Activated CD4-positive, alpha-beta T cell treated with anti-CD3 and anti-CD28 coated beads for 36 hours (primary cell): ENCODE measurements at places on chromosomes 5 and 9.

GRCh38 chr5:158164296-158165047, 305.5 kb upstream of the CLINT1 start:
- no peak for DNase-seq

- DNase-seq, result no peak
Observed at GRCh38 chr9:136619742-136620440, 42.8 kb upstream of the EGFL7 start.

DNA sequence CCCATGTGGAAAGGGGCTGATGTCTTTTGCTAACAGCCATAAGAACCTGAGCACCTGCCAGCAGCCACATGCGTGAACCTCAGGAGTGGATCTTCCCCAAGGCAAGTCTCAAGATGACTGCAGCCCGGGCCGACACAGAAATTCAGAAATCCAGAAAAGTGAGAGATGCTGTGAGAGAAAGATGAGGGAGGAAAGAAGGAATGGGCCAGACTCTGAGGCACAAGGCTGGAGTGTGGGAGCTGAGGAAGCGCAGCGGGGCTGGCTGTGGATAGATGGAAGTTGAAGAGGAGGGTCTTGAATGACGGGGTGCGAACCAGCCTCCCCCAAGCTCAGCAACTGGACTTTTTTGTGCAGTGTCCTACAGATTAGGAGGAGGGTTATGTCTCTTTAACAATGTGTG, 337.8 kb downstream of the GADD45G start:
- DNase-seq, result no peak

- no peak for DNase-seq
Observed at GRCh38 chr5:128083811-128084227, 253 bp downstream of the SLC12A2 start.

- DNase-seq, result peak; percentile 87
Observed at GRCh38 chr5:36507332-36507952, 99.0 kb upstream of the SLC1A3 start.

DNA sequence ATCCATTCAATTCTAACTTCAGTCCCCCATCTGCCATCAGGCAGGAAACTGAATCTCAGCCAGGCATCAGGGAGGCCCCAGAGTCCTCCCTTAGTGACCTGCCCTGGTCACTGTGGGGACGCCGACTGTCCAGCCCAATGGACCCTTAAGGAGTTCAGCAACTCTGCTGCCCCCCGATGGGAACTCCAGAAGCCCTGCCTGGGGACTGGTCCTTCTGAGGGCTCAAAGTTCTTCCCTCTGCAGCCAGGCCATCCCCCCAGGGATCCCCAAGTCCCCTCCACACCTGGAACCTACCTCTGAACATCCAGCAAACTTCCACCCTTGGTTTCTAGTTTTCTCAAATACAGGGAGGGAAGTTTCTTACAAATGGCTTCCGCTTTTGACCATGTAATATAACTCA, 76.8 kb downstream of the UBE2QL1 start:
- DNase-seq, result no peak

- no peak for DNase-seq
Observed at GRCh38 chr9:111149018-111149759, 110.9 kb upstream of the LPAR1 start.

GRCh38 chr5:148177207-148177606, 8.9 kb downstream of the SPINK14 start:
- DNase-seq, result no peak

- DNase-seq, result no peak
Observed at GRCh38 chr5:180286-180918, 10.9 kb upstream of the LRRC14B start.

GRCh38 chr5:124231230-124231629, 515.2 kb downstream of the ZNF608 start:
- DNase-seq, result no peak

DNA sequence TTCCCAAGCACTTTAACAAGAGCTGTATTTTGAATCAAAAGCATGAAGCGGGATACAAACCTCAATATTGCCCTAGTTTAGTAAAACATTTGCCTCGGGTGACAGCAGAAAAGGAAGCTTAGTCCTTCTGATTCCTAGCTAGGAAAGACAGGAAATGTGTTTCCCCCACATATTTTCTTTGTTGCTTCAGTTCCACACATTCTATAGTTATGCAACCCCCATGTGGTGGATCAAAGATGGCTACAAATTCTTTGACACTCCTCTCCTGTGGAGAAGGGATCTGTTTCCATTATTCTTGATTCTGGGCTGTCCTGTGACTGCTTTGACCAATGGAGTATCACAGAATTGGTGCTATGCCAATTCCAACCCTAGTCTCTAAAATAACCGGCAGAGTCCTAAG, 89.1 kb upstream of the SLC30A5 start:
- no peak for DNase-seq

GRCh38 chr5:75568202-75568601, 43.1 kb upstream of the ANKDD1B start:
- peak; percentile 42 for DNase-seq

GRCh38 chr5:96339862-96340261, 93.2 kb downstream of the PCSK1 start:
- no peak for DNase-seq

DNA sequence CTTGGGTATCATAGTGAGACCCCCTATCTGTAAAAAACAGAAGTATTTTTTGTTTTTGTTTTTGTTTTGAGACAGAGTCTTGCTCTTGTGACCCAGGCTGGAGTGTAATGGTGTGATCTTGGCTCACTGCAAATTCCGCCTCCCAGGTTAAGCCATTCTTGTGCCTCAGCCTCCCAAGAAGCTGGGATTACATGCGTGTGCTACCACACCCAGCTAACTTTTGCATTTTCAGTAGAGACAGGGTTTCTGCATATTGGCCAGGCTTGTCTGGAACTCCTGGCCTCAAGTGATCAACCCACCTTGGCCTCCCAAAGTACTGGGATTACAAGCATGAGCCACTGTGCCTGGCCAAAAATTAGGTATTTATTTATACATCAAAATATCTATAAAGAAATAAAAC, 10.2 kb upstream of the CCDC171 start:
- DNase-seq, result no peak

GRCh38 chr5:180007582-180007981, 64.0 kb downstream of the RNF130 start:
- no peak for DNase-seq

GRCh38 chr9:96618209-96619123, 1.2 kb downstream of the CDC14B start:
- DNase-seq, result peak; percentile 55

- no peak for DNase-seq
Observed at GRCh38 chr9:347667-348292, 133.1 kb downstream of the DOCK8 start.

DNA sequence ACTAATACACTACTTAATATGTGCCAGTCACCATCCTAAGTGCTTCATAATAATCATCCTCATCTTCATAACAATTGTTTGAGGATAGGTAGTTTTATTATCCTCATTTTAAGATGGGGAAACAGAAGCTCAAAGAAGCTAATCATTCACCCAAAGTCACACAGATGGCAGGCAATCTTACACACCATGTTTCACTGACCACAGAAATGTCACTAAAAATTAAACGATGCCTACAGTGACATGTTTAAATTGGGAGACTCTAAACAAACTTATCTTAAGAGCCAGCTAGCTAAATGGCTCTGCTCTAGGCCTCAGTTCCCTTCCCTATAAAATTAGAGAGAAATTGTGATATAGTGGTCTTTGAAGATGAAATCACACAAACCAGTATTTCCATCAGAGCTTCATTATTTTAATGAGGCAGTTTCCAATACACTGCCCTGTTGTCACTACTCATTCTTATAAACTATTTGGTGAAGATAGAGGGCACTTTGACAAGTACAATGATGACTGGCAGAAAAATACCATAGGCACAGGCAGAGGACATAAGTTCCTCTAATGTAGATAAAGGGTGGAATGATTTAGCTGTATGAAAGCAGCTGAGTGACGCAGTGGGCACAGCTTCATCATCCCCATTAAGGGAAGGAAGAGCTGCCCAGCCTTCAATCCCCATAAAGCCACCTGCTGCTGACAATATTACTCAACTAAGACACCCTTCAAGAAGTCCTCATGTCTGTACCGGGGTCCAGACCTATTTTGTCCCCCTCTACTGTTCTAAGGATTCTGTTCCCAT, 224.1 kb downstream of the ACTL7B start:
- DNase-seq, result no peak

- DNase-seq, result no peak
Observed at GRCh38 chr5:3022665-3023064, 271.2 kb upstream of the IRX2 start.

DNA sequence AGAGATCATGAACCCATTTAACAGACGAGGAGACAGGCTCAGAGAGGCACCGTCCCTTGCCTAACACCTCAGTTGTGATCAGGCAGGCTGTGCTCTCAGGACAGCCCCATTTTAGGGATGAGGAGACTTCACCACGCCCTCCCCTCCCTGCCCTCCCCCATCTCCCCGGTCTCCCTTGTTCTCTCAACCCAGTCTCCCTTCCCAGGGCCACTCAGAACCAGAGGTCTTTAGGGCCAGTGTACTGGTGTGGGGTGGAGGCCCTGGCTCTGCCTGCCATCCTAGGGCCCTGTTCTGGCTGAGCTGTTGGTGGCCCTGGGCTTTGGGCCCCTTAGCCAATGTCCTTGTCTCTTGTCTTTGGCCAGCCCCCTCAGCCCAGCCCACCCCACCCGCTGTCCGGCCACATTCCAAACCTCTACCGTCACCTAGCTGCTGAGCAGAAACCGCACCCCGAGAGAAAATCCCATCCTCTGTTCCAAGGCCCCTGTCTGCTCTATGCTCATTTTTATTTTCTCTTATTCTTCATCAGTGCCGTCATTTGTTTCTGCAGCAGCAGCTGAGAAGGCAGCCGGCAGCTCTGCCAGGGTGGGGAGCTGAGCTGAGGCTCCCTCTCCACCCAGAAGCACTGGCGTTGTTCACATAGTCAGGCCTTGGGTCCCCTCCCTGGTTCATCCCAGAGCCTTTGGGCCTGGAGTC, 33.9 kb downstream of the OLFML2A start:
- no peak for DNase-seq

DNA sequence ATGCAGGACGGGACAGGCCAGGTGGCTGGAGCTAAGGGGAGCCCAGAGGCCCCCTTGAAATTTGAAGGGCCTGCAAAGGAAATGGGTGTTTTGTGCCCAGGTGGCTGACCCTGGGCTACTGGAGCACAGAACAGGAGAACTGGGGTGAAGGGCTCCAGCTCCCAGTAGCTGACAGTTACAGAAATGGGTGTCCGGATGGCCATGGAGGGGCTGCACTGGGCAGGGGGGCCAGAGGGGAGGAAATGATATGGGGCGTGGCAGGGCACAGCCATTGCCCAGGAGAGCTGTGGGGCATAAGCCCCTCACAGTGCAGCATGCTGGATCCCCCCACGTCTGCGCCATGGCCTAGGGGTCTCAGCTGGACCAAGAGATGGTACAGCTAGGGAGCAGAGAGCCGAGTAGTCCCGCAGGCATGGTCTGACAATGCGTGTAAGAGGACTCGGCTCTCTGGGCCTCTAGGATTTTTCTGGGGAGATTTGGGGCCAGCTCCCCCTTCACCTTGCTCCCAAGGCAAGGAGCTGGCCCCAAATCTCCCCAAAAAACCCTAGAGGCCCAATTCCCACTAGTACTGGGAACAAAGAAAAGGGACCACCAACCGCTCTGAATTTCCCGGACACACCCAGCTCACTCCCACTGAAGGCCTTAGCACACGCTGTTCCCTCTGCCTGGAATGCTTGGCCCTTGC, 7.9 kb upstream of the CARD19 start:
- no peak for DNase-seq

- no peak for DNase-seq
Observed at GRCh38 chr5:115767424-115767823, 49.0 kb downstream of the CDO1 start.

- DNase-seq, result no peak
Observed at GRCh38 chr5:150618588-150619281, 21.7 kb upstream of the SYNPO start.

- DNase-seq, result no peak
Observed at GRCh38 chr9:76486151-76486550, 27.2 kb downstream of the GCNT1 start.

DNA sequence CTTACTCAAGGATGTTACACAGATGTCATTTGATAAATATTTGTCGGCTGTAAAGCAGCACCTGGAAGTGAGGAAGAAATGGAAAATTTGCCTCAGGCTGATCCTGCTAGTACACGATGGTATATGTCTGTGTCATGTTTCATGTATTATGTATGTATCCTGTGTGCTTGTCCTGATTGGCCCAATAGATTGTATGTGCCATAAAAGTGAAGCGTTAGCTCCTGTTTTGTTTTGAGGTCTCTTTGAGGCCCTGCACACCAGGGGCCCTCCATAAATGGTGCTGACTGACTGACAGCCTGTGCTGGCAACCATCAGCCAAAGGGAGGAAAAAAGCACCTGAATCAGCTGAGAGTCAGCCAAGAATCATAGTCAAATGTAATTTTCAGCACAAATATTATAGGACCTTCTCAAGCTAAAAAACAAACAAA, 11.8 kb upstream of the LNPEP start:
- peak; percentile 45 for DNase-seq

- no peak for DNase-seq
Observed at GRCh38 chr9:133468777-133469421, 9.1 kb downstream of the CACFD1 start.

GRCh38 chr5:177023303-177023664, 788 bp downstream of the ZNF346 start:
- DNase-seq, result peak; percentile 19

GRCh38 chr9:105971986-105972385, 277.6 kb downstream of the TMEM38B start:
- DNase-seq, result no peak

DNA sequence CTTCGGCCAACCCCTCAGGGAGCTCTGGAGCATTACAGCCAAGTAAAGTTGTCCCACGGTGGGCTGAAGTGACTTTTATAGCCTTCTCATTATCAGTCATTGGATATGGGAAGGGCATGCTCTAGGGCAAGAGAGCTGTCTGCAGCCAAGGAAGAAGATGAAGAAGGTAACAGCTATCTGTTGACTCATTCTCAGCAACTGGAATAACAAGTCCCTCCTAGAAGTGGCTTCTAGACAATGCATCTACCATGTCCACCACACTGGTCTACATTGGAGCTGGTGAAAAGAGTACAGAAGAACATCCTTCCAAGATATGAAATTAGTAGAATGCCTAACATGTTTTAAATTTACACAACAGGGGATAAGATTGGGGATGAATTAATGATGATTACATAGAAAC, 524.2 kb downstream of the ACTL7B start:
- no peak for DNase-seq

- no peak for DNase-seq
Observed at GRCh38 chr9:129849901-129850300, 14.6 kb downstream of the USP20 start.

GRCh38 chr5:10505517-10506095, 58.3 kb upstream of the ANKRD33B start:
- no peak for DNase-seq

GRCh38 chr9:37438359-37438758, 15.9 kb downstream of the GRHPR start:
- no peak for DNase-seq

- no peak for DNase-seq
Observed at GRCh38 chr9:124359426-124359825, 55.8 kb downstream of the PSMB7 start.

- DNase-seq, result no peak
Observed at GRCh38 chr5:94992325-94992724, 292.6 kb downstream of the MCTP1 start.

GRCh38 chr5:1010181-1010510, 1.5 kb downstream of the NKD2 start:
- DNase-seq, result no peak
